ENCODE measurements at places on chromosomes 6 and 20.

- no peak for DNase-seq
Measured at GRCh38 chr6:124999105-124999764, 37.0 kb downstream of the RNF217 start.

GRCh38 chr6:161465403-161465802 is 191.5 kb upstream of the AGPAT4 start:
- no peak for DNase-seq

DNA sequence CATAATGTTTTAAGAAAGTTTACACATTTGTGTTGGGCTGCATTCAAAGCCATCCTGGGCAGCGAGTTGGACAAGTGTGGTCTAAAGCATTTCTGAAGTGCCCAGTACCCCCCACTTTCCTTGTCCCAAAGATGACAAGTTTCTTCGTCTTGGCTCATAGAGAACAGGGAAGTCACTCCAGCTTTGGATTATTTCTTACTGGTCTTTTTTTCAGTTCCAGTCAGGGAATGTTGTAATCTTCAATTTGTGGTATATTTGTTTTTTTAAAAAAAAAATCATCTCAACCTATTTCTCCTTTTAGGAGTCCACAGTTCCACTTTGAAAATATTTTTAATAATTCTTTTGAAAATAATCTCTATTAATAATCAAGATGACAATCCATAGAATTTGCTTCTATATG is 34.0 kb downstream of the SLX4IP start:
- DNase-seq: no peak

DNA sequence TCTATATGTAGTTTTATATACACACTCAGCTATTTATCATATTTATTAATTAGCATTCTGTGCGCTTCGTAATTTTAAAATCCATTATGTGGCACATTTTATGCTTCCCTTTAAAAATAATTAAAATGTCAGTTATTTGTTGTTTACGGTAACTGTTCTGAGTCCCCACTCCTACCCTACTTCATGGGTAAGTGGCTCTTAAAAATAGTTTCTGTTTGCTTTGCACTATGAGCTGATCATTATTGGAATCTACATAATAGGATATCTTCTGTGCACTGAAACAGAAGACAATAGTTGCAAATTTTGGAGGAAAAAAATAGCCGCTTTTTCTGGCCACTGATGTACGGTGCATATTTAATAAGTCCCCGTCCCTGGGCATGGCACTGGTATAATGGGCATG is 25.2 kb downstream of the LCA5 start:
- DNase-seq: no peak

DNA sequence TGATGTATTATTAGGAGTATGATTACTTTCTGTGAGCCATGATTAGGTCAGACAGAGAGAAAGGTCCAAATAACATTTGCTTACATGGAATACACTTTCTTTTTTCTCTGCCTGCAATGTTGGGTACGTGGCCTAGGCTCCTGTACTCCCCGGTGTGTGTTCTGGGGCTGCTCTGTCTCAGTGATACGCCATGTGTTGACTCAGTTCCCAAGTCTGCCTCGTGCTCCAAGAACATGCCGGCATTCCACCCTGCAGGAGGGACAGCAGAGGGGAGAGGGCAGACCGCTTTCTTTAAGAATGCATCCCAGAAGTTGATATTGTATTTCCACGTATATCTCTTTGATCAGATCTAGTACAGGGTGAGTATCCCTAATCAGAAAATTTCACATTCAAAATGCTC is 33.3 kb upstream of the THBS2 start:
- no peak for DNase-seq

- DNase-seq: no peak
Measured at GRCh38 chr6:107582086-107582485, 92.2 kb downstream of the SOBP start.

DNA sequence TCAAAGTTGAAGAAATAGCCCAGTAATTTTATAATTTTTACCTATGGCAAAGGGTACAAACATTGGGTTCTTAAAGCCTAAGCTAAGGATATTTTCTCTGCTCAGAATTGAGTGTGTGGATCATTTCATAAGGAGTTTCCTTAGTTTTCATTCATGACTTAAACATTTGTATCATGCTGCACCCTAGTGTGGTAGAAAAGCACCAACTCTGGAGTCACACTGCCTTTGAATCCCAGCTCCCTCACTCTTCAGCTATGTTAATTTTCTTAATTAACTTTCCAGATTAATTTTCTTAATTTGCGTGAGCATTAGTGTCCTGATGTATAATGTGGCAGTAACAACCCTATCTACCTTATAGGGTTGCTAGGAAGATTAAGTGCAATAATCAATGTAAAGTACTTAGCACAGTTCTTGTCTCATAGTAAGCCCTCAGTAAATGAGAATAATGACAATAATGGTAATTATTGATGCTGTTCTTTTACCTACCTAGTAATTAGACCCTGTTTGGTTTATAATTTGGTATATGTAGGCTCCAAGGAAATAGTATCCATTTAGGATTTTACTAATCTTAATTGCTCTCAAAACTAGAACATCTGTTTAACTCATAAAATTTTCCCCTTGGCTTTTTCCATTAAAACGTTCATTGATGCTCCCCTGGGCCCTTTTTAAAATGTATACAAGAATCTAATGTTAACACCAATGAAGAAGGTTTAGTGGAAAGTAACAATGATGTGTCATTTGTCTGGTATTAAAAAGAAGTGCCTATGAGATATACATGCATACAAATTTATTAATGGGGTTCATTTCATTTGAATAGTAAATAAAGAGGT is 31.6 kb downstream of the DSE start:
- DNase-seq: no peak

- no peak for DNase-seq
Measured at GRCh38 chr6:126185774-126186173, 154.1 kb upstream of the CENPW start.

GRCh38 chr6:5422321-5422915 is 161.1 kb downstream of the FARS2 start:
- no peak for DNase-seq

- DNase-seq: no peak
Measured at GRCh38 chr20:46367967-46368901, 38.2 kb downstream of the ELMO2 start.

DNA sequence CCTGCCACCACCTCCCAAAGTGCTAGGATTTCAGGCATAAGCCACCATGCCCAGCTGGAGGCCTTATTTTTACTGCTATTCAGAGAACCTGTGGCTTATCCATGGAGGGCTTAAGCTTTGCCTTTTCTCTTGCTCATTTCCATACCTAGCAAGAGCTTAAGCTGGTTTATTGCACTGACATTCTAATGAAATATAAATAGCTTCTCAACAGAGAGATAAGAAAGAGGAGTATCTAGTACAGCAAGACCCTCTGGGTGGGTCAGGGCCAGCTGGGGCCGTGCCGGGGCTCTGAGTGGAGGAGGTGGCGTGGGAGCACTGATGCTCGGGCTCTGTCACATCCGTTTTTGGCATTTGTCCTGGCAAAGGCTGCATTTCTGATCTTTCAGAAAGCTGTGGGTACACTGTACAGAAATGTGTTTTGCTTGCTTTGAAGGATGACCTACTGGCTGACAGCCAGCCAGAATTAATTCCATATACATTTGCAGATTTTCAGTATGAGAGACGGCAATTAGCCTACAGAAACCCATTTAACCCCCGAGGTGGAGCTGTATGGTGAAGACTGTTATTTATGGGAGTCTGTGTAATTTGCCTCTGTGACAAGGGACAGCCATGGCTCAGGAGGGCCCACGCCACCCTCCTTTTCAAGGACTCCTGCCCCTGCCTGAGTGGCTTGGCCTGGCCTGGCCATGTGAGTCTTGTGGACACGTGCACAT is 181.6 kb upstream of the AKAP12 start:
- DNase-seq: no peak

GRCh38 chr6:104736545-104736944 is 123.2 kb downstream of the HACE1 start:
- no peak for DNase-seq

DNA sequence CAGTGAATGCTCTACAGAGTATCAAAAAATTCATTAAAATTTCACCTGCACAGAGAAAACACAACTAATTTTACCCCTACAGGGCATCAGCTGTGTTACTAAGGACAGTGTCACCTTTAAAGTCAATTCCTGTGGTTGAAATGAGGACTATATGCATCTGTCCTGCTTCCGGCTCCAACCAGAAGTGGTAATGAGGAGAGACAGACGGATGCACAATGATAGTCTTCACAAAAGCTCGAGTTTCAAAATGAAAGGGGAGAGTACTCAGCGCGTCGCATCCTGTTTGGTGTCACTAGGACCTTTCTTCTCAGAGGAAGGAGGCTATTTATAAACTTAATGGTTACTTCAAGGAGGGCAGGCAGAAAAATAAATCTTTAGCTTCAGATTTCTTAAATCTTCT is 86.5 kb downstream of the LYRM4 start:
- peak; percentile 6 for DNase-seq

- no peak for DNase-seq
Measured at GRCh38 chr6:151494235-151494935, 568 bp downstream of the CCDC170 start.

- no peak for DNase-seq
Measured at GRCh38 chr20:23114018-23114417, 27.9 kb upstream of the CD93 start.

DNA sequence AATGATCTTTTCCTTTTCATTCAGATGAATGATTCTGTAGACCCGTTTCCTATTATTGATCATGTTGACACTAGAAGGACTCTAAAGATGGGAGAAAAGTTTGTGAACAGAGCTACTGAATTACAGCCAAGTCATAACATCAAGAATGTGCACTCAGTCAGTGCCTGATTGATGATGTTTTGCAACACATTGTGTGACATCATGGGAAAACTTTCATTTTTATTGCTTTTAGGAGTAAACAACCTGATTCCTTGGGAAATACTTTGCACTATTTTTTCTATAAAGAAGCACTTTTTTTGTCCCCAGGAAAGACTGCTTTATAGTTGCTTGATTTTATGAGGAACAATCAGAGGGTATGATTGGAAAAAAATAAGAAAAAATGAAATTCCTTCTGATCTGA is 383.8 kb upstream of the JAG1 start:
- DNase-seq: no peak

DNA sequence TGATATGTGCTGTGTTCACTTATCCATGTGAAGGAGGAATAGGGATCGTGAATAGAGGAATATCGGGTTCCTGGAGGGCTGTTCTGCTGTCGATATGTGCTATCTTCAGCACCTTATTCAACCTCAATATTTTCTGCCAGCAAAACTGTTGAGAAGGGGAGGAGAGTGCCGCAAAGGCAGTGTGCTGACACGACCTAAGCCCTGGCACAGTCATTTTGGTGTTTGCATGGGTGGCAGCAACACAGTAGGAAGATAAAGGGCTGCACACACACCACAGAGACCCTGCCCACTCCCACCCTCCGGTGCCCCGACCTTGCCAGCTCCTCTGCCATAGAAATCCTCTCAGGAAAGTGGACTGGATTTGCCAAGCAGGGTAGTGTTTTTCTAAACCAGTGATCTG is 47.0 kb downstream of the ZDHHC14 start:
- no peak for DNase-seq

GRCh38 chr6:3276174-3277167 is 17.7 kb downstream of the PSMG4 start:
- no peak for DNase-seq

GRCh38 chr20:58553166-58553696 is 38.0 kb upstream of the APCDD1L start:
- DNase-seq: no peak

DNA sequence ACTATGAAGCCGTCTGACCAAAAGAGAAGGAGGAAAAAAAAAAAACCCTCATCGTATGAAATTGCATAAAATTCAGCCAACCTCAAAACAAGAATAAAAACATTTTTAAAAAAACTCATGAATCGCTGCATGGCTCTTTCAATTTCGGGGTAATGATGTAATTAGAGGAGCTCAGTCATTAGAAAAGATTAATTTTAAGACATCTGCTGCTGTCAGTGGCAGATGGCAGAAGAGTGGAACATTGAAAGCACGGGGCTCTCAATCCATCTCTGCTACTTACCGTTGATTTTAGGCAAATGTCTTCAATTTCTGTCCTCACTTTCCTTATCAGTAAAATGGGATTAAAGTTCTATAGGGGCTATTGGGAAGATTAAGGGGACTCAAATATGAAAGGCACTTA is 79.1 kb downstream of the EYA2 start:
- no peak for DNase-seq

DNA sequence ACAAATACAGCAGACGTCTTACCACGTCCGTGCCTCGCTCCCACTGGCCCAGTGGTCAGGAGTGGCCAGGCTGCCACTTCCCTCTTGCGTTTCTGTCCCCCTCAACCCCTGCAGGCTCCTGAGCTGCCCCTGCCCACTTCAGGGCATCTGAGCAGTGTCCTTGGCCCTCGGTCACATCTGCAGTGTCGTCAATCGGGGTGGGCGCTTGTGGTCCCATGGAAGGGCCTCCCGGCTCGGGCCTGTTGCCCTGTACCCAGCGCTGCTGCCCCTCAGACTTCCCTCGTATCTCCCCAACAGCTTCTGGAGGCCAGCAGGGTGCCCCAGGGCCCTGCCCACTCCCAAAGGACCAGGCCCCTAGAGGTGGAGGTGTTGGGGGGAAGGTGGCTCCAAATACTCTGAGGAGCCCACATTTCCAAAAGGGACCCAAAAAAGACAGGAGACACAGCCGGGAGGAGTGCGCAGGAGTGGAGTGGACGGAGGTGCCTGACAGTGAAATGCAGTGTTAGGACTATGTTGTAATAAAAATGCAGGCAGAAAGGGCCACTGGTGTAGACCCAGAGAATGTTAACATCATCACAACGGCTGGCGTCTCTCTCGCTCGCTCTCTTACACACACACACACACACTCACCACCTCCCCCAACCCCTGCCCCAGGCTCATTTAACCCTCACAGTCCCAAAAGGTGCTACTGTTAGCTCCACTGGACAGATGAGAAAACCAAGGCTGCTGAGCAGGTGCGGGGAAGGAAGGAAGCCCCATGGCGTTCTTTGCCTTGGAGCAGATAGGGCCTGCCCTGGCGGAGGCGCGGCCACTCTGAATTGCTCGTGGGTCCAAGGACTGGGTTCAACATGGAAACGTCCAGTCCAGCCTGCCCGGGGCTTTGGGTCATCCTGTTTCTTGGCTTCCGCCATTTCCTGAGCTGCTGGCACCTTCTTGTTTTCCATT is 343.9 kb downstream of the ZFAND3 start:
- no peak for DNase-seq

- no peak for DNase-seq
Measured at GRCh38 chr6:150902142-150902776, 36.8 kb downstream of the MTHFD1L start.

DNA sequence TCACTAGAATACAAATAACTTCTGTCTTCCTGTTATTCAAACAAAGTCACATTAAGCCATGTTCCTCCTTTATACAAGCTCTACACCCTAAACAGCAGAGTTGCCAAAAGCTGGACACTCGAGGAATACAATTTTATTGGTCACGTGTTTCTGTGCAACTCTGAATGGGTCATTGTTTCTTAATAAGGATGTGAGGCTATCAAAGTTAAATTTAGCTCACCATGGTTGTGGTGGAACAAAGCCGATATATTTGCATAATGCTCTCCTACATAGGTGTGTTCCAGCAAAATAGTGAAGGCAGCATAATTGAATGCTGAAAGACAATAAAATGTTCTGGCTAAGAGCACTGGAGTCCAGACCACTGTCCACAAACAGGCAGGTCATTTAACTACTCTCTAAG is 36.9 kb upstream of the CD2AP start:
- no peak for DNase-seq

Measured in stimulated activated CD8-positive, alpha-beta memory T cell treated with anti-CD3 and anti-CD28 coated beads, Interleukin-4, amount 100 ng/mL, for 1 hour (primary cell).